Activated CD4-positive, alpha-beta memory T cell treated with anti-CD3 and anti-CD28 coated beads, Interleukin-2, amount 10 ng/mL, durations not matched to agents 7 days and 5 days (primary cell): ENCODE measurements at places on chromosomes 12 and 14. TPM values are rescaled to one million over a fixed set of nuclear protein-coding genes. Genes with fewer than 3 reads are reported as not detected.

GRCh38 chr12:39173726-39174125, 268.3 kb upstream of the CPNE8 start:
- DNase-seq = no peak
- H3K4me1 ChIP-seq = no peaks in the 10 kb centered on the region

DNA sequence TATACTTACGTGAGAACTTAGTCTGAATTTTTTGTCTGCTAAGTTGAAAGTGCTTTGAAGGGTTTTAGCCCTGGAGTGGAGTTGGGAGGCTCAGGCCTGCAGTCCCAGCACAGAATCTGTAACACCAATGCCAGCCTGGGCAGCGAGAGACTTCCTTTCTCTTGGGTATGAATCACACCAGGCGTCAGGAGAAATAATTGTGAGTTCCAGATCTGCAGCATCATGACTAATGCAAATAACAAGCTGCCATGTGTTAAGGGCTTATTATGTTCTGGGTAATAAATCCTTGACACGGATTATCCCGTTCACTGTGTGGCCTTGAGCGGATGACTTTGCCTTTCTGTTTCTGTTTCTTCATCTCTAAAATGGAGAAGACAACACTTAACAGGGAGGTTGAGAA, 70.6 kb downstream of the B4GALNT3 start:
- H3K4me1 ChIP-seq = no peaks in the 10 kb centered on the region
- no peaks in the 10 kb centered on the region for H3K36me3 ChIP-seq

DNA sequence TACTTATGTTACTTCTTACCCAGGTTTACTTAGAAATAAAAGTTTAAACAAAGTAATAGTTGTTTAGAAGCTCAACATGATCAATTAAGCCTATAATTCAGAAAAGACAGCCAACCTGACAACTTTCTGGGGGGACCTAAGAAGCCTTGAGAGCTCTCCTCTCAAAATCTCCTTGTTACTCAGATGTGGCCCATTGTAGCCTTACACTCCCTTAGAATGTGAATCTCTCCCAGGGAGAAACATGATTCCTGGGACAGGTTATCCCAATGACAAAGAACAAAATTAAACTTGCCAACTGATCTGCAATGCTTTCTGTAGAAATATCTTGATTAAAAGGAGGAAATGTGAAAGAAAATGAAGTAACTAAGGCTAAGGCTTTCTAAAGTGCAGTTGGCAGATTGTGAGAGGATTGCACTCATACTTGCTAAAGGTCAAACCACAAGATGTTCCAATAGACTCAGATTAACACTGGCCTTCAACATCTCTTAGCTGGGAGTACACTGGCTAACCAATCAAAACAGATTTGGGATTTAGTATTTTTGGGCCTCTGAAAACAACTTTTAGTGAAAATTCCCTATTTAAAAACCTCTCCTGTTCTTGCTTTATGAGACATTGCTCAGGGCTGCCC, 72.3 kb upstream of the TMX1 start:
- H3K4me3 ChIP-seq = no peak overlapping the region
- no peak overlapping the region for H3K27ac ChIP-seq
- no peaks in the 10 kb centered on the region for H3K36me3 ChIP-seq
- H3K27me3 ChIP-seq = peaks cover 5% of the 10 kb centered on the region
- DNase-seq = no peak

DNA sequence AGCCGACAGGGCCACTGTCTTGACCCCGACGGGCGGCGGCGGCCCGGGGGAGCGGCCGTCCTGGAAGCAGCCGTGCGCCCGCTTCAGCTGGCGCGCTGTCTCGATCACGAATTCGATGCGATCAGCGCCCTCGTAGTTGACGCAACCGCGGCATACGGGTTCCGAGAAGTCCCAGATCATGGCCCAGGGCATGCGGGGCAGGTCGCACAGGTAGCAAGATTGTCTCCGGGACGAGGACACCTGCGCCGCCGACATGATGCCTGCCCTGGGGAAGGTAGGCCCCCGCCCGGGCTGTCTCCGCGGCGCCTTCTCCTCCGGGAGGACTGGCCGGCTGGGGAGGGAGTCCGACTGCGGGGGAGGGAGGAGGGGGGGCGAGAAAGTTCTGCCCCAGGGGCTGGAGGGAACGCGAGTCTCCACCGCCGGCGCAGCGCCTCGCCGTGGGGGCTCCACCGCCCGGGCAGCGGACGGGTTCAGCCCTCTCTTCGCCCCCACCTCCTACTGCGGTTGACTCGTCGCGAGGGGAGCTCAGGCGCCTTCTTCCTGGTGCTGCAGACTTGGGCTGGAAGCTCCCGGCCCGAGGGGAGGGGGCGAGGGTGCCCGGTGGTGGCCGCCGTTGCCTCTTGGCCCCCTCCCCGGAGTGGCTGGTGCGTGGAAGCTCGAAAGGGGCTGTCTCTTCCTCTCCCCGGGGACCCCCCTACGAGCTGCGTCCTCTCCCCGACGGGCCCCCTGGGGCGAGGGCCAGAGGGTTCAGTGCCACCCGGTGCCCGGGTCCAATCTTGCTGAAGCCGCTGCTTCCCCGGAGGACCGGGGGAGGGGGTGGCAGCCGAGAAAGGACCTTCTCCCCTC, 747 bp downstream of the IRF2BPL start:
- H3K27me3 ChIP-seq = no peaks in the 10 kb centered on the region
- DNase-seq = peak; percentile 71
- H3K36me3 ChIP-seq = peaks cover 43% of the 10 kb centered on the region
- H3K27ac ChIP-seq = peak overlapping the region; percentile 89
- peak overlapping the region; percentile 88 for H3K4me3 ChIP-seq

DNA sequence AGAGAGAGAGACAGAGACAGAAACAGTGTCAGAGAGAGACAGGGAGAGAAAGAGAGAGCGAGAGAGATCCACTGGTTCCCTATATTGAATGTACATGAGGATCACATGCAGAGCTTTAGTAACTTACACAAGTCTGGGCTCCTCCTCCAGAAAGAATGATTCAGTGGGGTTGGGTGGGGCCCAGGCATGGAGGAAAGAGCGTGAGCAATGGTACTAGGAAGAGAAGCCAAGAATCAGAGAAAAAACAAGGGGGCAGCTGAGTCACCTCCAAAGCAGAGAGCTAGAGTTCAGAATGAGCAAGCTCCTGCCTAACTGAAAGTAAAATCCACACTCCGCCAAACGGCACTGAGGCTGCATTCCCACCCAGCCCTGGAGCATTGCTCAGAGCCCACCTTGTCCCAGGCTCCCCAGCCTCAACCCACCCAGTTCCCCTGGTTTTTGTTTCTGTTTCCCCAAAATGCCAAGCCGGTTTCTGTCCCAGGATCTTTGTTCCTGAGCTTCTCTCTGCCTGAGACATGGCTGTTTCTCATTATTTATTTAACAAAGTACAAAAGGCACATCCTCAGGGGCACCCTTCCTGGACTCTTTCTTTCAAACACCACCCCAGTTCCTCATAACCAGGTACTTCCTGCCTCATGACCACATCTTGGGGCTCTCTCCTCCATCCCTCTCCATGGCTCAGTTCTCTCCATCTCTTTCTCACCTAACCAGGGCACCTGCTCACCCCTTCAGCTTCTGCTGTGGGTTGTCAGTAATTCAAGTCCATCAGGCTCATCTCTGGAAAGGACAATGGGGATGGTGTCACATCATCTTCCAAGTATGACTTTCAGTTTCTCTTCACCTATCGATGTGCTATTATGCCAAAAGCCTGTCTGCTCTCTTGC, 670.3 kb upstream of the TBX3 start:
- H3K27ac ChIP-seq = peak overlapping the region; percentile 61
- H3K4me1 ChIP-seq = peaks cover 4% of the 10 kb centered on the region
- H3K27me3 ChIP-seq = no peaks in the 10 kb centered on the region
- no peaks in the 10 kb centered on the region for H3K36me3 ChIP-seq
- no peak for DNase-seq
- peak overlapping the region; percentile 51 for H3K4me3 ChIP-seq

GRCh38 chr12:100503228-100503628, 29.6 kb downstream of the NR1H4 start:
- DNase-seq = no peak
- H3K36me3 ChIP-seq = no peaks in the 10 kb centered on the region
- H3K4me3 ChIP-seq = no peak overlapping the region

GRCh38 chr14:20631880-20632389, 9.6 kb downstream of the OR6S1 start:
- no peak overlapping the region for H3K27ac ChIP-seq
- H3K4me1 ChIP-seq = peaks cover 42% of the 10 kb centered on the region
- peaks cover 88% of the 10 kb centered on the region for H3K27me3 ChIP-seq
- peak overlapping the region; percentile 68 for H3K4me3 ChIP-seq

- H3K27me3 ChIP-seq = peaks cover 10% of the 10 kb centered on the region
- H3K36me3 ChIP-seq = no peaks in the 10 kb centered on the region
- no peak overlapping the region for H3K4me3 ChIP-seq
- no peak overlapping the region for H3K27ac ChIP-seq
- no peaks in the 10 kb centered on the region for H3K4me1 ChIP-seq
Observed at GRCh38 chr12:99009654-99010296, 364.7 kb downstream of the APAF1 start.

GRCh38 chr12:48967991-48968390, 3.5 kb downstream of the WNT10B start:
- H3K27ac ChIP-seq = no peak overlapping the region
- peaks cover 60% of the 10 kb centered on the region for H3K27me3 ChIP-seq
- H3K36me3 ChIP-seq = no peaks in the 10 kb centered on the region
- no peak overlapping the region for H3K4me3 ChIP-seq

DNA sequence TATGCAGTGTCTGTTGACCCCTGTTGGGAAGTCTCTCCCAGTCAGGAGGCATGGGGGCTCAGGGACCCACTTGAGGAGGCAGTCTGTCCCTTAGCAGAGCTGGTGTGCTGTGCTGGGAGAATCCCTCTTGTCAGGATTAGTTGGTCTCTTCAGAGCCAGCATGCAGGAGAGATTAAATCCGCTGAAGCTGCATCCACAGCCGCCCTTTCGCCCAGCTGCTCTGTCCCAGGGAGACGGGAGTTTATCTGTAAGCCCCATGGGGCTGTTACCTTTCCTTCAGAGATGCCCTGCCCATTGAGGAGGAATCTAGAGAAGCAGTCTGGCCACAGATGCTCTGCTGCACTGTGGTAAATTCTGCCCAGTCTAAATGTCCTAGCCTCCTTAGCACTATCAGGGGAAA, 13.1 kb upstream of the KLRC1 start:
- no peak for DNase-seq
- H3K4me1 ChIP-seq = no peaks in the 10 kb centered on the region
- no peaks in the 10 kb centered on the region for H3K36me3 ChIP-seq
- H3K27me3 ChIP-seq = peaks cover 24% of the 10 kb centered on the region
- H3K27ac ChIP-seq = no peak overlapping the region

GRCh38 chr12:100715976-100716944, 78.3 kb upstream of the ANO4 start:
- H3K4me3 ChIP-seq = no peak overlapping the region
- H3K27ac ChIP-seq = no peak overlapping the region

- H3K36me3 ChIP-seq = no peaks in the 10 kb centered on the region
- no peak overlapping the region for H3K27ac ChIP-seq
- DNase-seq = no peak
- H3K4me1 ChIP-seq = no peaks in the 10 kb centered on the region
- no peak overlapping the region for H3K4me3 ChIP-seq
Observed at GRCh38 chr12:14694970-14695369, 1.4 kb downstream of the GUCY2C start.

GRCh38 chr12:67645601-67646000, 2.9 kb upstream of the DYRK2 start:
- no peak overlapping the region for H3K27ac ChIP-seq
- H3K4me3 ChIP-seq = no peak overlapping the region
- no peak for DNase-seq
- peaks cover 15% of the 10 kb centered on the region for H3K4me1 ChIP-seq
- H3K36me3 ChIP-seq = peaks cover 7% of the 10 kb centered on the region

- no peak for DNase-seq
- H3K27me3 ChIP-seq = no peaks in the 10 kb centered on the region
- H3K36me3 ChIP-seq = no peaks in the 10 kb centered on the region
- no peak overlapping the region for H3K4me3 ChIP-seq
Observed at GRCh38 chr12:20523658-20524057, 155.3 kb downstream of the PDE3A start.

DNA sequence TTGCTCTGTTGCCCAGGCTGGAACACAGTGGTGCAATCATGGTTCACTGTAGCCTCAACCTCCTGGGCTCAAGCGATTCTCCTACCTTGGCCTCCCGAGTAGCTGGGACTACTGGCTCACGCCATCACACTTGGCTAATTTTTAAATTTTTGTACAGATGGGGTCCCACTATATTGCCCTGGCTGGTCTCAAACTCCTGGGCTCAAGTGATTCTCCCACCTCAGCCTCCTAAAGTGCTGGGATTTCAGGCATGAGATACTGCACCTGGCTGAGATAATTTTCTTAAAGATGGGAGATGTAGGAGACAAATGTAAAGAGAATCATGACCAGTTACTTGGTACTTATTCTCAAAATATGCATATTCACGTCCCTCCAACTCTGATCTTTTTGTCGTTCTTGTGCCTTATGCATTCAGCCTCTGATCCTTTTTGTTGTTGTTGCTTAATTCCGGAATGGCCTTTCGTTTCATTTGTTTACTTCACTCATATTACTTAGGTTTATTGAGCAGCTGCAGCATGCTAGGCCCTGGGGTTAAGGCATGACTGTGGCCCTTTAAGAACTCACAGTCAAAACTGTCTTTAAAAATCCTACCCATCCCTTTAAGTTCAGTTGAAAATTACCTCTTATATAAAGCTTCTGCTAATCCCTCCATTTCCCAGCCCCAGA, 8.9 kb downstream of the RBMS2 start:
- DNase-seq = no peak
- H3K4me3 ChIP-seq = no peak overlapping the region
- H3K36me3 ChIP-seq = no peaks in the 10 kb centered on the region
- H3K27me3 ChIP-seq = peaks cover 5% of the 10 kb centered on the region
- H3K4me1 ChIP-seq = no peaks in the 10 kb centered on the region
- H3K27ac ChIP-seq = no peak overlapping the region

GRCh38 chr14:85084344-85084743, 445.6 kb upstream of the FLRT2 start:
- H3K4me3 ChIP-seq = no peak overlapping the region
- DNase-seq = no peak
- no peaks in the 10 kb centered on the region for H3K27me3 ChIP-seq
- H3K36me3 ChIP-seq = no peaks in the 10 kb centered on the region
- no peaks in the 10 kb centered on the region for H3K4me1 ChIP-seq
- H3K27ac ChIP-seq = no peak overlapping the region

- H3K36me3 ChIP-seq = peaks cover 4% of the 10 kb centered on the region
- H3K27ac ChIP-seq = no peak overlapping the region
- peaks cover 39% of the 10 kb centered on the region for H3K4me1 ChIP-seq
- H3K4me3 ChIP-seq = no peak overlapping the region
- H3K27me3 ChIP-seq = no peaks in the 10 kb centered on the region
Observed at GRCh38 chr12:116241157-116241759, 36.2 kb downstream of the MED13L start.

- H3K27ac ChIP-seq = no peak overlapping the region
- H3K4me3 ChIP-seq = no peak overlapping the region
- peaks cover 10% of the 10 kb centered on the region for H3K4me1 ChIP-seq
- peaks cover 13% of the 10 kb centered on the region for H3K27me3 ChIP-seq
- H3K36me3 ChIP-seq = no peaks in the 10 kb centered on the region
Observed at GRCh38 chr12:132593938-132594358, 16.4 kb downstream of the LRCOL1 start.

GRCh38 chr12:80033448-80033847, 65.9 kb upstream of the OTOGL start:
- no peaks in the 10 kb centered on the region for H3K4me1 ChIP-seq
- DNase-seq = no peak
- H3K27me3 ChIP-seq = peaks cover 6% of the 10 kb centered on the region
- no peak overlapping the region for H3K4me3 ChIP-seq
- H3K36me3 ChIP-seq = no peaks in the 10 kb centered on the region

SERPINA10 gene
- total RNA-seq = not detected

ERP27 gene
- 7.2 TPM for total RNA-seq

TGM1 gene
- total RNA-seq = 4.0 TPM

FAR2 gene
- 19.1 TPM for total RNA-seq

SPTB gene
- total RNA-seq = 0.10 TPM

SLC8A3 gene
- total RNA-seq = 0.13 TPM

MLH3 gene
- 16.0 TPM for total RNA-seq

LMNTD1 gene
- total RNA-seq = not detected

CREBL2 gene
- 26.1 TPM for total RNA-seq

HVCN1 gene
- total RNA-seq = 12.9 TPM
